Activated effector memory CD4-positive, alpha-beta T cell treated with Interleukin-2 at 50 U/mL for 16 hours (primary cell): ENCODE measurements at places on chromosomes 12 and 14.

DNA sequence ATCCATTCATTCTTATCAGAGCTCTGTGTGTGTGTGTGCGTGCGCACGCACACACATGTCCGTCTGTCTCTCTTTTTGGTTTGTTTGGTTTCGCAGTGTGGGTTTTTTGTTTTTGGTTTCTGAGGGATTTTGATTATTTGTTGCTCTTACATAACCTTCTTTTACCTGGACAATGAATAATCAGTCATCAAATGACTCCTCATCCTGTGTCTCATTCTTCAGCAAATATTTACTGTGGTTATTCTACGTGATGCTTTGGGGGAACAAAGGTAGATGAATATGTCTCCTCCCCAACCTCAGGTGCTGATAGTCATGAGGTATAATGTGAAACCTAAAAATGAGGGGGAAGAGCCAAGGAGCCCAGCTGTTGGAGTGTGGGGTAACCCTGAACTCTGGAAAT, 92.4 kb downstream of the SAMD4A start:
- no peak for DNase-seq

GRCh38 chr12:88834226-88834625, 254.0 kb upstream of the KITLG start:
- DNase-seq, result no peak

- DNase-seq, result no peak
Observed at GRCh38 chr12:118959348-118959747, 22.0 kb upstream of the SRRM4 start.

DNA sequence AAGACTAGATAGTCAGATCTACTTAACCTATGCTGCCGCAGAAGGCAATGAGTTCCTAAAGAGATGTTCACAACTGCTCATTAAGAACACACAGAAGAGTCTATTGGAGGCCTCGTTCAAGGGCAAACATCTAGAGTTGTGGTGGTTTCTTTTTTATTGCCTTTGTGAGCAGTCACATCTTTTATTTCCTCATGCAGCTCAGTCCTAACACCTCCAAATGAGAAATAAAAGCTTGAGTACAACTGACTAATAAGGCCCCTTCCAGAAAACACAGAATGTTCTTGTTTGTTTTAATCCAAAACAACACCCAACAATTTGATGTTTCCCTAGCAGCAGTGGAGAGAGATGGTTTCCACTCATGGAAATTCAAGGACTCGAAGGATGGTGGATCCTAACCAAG, 123.5 kb upstream of the NOS1 start:
- no peak for DNase-seq

DNA sequence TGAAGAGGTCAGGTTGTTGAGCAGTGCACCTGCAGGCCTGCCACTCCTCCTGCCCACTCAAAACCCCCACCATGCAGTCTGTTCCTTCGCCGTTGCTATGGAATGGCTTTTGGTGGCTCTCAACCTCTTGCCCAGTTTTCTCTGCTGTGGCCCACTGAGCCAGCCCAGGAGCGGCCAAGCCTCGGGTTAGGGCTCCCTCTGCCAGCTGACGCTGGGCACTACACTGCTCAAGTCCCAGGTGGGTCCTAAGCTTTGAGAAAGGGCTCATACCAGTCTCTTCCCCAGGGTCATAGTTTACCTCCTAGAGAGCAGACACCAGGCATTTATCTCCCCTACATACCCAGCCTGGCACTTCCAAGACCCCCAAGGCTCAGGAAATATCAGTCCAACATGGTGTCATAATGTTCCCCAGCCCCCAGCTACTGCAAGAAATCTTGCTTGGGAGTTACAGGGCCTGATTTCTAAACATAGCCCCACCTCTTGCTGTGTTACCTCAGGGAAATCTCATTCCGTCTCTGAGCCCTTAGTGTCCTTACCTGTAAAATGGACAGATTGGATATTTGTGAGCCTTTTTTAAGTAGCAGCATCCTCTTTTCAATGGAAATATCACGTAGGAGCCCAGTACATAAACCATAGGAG, 59.4 kb downstream of the TSPAN11 start:
- DNase-seq, result no peak

DNA sequence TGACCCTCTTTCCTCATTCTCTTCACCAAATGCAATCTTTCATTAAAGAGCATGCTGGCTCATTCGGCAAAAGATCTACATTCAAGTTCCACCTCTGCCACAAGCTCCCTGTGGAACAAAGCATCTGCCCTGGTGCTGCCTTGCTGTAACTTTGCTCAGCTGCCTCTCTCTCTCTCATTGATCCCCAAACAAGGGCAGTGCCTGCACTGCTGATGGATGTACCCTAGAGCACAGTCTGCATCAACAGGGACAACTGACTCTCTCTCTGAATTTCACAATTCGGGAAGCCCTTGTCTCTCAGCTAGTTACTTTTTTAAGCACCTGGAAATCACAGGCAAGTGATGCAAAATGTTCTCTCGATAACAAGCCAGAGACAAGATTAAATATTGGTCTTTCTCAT, 174.0 kb upstream of the DIO2 start:
- DNase-seq, result no peak

- DNase-seq, result no peak
Observed at GRCh38 chr14:71361336-71361735, 454.1 kb downstream of the PCNX1 start.
